ENCODE measurements at places on chromosomes 2 and 18.

GRCh38 chr2:237060534-237061312 is 25.0 kb upstream of the COPS8 start:
- DNase-seq = peak; percentile 16

DNA sequence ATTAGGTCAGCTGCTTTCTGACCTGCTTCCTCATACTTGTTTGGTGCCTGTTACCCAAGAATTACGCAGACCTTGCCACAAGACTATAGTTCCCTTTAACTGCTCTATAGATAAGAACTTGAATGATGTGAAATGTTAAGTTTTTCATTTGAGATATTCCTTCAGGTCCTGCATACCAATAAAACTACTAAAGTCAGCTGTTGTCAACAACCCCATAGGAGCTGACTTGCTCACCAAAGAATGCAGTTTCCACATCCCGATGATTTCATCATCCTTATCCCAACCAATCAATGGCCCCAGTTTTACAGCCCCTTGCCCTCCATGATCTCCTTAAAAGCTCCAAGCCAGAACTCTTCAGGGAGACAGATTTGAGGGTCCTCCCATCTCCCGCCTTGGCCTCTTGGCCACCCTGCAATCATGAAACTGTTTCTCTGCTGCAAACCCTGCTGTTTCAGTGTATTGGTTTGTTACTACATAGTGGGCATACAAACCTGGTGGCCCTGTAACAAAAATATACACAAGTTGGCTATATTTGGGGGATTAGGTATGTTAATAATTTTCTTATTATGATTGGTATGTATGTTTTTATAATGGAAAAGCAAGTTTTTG is 396.3 kb upstream of the CHST9 start:
- DNase-seq = no peak

GRCh38 chr2:194896871-194897270 is 760.2 kb upstream of the SLC39A10 start:
- DNase-seq = no peak

- no peak for DNase-seq
These were observed 272.4 kb downstream of the RND3 start for GRCh38 chr2:150215041-150215440.

GRCh38 chr18:68447286-68447685 is 267.6 kb downstream of the TMX3 start:
- no peak for DNase-seq

GRCh38 chr18:79825913-79826312 is 28.2 kb downstream of the KCNG2 start:
- no peak for DNase-seq

- peak; percentile 23 for DNase-seq
These were observed 39.9 kb upstream of the SMAD7 start for GRCh38 chr18:48990481-48991318.

DNA sequence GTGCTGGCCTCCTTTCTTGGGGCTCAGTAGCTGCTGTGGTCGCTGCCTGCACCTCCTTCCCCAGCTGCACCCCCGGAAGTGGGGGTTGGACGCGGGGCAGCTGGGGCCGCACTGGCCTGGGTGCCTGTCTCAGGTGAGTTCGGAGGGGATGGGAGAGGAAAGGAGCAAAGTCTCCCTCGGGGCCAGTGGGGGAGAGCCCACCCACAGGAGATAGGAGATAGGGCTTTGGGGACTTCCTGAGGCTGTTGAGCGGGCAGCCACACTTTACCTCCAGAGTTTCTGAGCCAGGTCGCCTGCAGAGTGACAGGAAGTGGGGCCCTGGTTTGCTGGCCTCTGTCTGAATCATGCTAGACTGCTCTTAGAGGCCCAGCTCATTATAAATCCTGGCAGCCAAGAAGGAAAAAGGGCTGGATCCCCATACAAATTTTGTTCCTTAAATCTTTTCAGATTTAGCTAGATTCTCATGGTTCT is 8.1 kb downstream of the MBP start:
- DNase-seq = no peak

GRCh38 chr2:239488125-239488524 is 87.3 kb upstream of the HDAC4 start:
- no peak for DNase-seq

All from K562 (cell line).